Activated naive CD4-positive, alpha-beta T cell (primary cell): ENCODE measurements at places on chromosomes 1 and 21.

DNA sequence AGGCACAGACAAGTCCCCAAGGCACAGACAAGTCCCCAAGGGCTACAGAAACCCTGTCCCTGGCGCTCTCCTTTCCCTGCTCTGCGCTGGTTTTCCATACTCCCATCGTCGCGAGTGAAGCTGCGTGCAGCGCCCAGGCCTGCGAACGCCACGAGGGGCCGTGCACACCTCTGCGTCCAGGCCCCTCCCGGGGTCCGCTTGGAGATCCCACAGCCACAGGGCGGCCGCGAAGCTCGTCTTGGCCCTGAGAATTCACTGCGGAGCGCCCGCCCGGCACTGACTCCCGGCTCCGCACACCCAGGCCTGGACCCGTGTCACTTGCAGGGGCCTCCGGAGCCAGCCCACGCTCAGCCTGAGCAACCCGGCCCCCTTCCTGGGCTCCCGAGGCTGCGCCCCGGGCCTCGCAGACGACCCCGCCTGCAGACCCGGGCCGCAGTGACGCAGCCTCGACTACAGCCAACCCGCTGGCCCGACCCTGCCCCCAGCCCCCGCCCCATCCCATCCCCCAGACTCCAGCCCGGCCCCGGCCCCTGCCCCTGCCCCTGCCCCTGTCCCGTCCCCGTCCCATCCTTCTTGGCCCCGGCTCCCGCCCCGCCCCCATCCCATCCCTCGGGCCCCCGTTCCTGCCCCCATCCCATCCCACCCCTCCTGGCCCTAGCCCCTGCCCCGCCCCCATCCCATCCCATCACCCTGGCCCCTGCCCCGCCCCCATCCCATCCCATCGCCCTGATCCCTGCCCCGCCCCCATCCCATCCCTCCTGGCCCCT is 841 bp downstream of the POFUT2 start:
- no peak for DNase-seq

DNA sequence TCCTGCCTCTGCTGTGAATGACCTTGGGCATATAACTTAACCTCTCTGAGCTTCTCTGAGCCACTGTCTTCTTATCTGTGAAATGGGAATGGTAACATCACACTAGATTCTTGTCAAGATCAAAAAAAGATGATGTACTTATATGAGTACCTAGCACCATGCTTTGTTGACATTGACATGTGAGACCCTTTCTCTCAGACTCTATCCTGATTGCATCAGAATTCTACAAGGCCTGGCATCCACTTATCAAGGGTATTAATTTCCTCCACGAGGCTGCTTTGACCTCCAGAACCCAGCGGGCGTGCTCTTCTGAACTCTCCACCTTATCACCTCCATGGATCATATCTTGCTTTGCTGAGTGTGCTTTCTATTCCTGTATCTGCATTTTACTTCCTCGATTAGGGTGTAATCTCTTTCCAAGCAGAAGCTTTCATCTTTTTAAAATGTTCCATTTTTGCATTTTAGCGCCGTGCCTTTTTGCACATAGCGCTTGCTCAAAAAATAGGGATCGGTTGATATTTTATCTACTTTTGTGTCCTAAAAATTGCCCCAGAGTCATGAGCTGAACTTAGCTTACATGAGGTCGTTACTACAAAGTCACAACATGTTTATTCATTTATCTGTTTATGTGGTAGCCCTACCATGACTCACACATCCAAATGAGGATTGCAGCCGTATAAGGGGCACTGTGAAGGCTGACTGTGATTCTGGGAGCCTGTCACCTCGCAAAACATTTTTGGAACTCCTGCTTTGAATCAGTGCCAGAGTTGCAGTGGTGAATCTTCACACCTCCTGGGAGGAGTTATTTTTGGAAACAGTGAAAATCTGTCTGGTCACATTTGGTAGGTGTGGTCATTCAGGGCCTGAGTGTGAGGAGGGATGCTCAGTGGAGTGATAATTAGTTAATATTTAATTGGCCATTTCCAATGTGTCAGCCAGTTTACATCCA is 63.2 kb downstream of the IER5 start:
- no peak for DNase-seq

DNA sequence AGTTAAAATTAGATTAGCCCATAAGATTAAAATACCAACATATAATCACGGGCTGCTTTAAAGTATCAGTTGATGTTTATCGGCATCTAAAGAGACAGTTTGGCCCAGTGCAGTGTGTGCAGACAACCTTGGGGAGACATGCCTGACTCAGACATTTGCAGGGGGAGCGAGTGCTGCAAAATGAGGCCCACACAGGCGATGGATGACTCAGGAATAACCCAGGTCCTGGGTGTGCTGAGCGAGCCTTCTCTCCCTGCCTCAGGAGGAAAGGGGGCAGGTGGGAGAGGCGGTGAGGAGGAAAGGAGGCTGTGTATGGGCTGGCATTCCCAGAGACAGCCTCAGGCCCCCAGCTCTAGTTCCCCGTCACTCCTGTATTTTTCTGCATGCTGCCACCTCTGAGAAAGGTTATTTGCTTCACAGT is 9.0 kb downstream of the SLC9A1 start:
- DNase-seq, result no peak

GRCh38 chr1:203026666-203027663 is 674 bp downstream of the PPFIA4 start:
- DNase-seq, result no peak

GRCh38 chr1:240621249-240621648 is 9.3 kb upstream of the GREM2 start:
- no peak for DNase-seq

DNA sequence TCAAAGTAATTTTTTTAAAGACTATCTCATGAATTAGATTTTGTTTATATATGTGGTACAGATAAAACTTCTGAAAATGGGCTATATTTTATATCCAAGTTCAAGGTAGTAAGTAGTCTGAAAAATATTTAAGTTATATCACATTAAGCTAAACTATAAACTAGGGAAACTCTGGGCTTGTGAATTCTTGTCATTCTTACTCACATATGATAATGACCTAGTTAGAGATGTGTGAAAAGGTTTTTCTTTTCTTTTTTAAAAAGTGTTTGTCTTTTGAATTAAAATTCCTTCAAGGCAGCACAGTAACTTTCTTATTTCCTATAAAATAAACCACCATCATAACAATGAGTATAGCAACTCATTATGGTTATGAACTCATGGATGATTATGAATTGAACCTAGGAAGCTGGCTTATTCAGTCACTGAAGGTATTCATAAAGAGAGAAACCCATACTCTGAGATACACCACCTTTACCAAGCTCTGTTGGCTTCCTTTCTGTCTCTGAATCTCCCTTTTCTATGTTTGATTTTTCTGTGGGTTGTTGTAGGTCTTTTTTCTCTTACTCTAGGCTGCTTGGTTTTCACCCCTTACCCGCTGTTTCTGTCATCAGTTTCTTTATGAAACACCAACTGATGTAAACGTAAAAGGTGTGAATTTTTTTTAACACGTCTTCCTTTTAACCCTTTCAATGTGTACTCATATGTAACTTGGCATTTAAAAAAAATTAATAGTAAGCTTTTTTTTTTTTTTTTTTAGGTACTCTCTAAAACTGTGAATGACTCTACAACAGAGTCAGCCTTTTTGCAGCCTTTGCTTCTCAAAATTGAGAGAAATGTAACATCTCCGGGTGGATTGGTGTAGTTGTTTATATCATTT is 25.2 kb downstream of the IL12RB2 start:
- no peak for DNase-seq

DNA sequence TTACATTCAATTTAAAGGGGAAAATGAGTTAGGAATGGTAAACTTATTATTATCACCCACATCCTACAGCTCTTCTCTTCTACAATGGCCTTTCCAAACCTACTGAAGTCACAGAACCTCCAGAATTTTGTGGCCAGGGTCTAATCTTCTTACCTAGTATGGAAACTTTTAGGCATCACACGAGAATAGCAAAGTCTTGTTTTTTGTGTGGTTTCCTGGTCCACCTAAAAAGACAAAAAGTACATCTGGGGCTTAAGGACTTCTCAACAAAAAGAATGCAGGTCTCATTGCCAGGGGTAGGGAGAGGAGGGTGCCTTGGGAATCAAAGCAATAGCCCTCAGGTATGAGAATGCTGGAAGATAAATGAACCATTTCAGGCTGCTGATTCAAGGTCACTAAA is 345.3 kb downstream of the LMX1A start:
- DNase-seq, result no peak
